ENCODE measurements at places on chromosomes 1 and 21.

DNA sequence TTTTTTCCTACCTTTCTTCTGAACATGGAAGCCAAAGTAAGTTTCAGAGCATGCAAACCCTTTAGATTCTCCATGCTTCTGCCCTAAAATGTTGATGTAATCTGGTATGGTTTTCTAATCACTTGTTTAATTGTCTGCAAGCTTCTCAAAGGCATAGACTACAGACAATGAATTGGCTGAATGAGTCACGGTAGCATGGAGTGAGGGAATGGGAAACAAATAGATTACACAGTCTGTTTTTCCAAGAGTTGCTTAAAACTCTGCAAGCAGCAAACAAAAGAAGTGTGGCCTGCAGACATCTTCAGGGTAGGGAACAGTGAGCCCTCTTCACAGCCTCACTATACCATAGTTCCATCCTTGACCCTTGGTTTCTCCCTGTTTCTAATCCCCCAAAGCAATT is 326.0 kb downstream of the BARHL2 start:
- DNase-seq = no peak

DNA sequence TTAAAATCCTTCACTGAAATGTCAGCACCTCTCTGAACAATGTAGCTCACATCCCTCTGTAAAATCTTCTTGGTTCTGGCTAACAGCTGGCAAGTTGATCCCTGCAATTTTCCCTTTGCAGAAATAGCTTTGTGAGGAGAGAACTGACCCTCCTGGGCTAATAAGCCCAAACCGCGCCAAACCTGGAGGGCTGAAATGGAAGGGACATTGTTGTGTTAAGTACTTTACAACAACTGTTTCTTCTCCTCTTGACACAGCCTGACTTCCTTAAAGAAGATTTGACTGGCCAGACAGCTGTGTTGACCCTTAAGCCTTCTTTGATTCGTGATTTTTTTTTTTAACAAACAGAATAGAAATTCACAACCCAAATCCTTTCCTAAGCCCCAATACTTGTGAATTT is 5.7 kb downstream of the LMX1A start:
- no peak for DNase-seq

DNA sequence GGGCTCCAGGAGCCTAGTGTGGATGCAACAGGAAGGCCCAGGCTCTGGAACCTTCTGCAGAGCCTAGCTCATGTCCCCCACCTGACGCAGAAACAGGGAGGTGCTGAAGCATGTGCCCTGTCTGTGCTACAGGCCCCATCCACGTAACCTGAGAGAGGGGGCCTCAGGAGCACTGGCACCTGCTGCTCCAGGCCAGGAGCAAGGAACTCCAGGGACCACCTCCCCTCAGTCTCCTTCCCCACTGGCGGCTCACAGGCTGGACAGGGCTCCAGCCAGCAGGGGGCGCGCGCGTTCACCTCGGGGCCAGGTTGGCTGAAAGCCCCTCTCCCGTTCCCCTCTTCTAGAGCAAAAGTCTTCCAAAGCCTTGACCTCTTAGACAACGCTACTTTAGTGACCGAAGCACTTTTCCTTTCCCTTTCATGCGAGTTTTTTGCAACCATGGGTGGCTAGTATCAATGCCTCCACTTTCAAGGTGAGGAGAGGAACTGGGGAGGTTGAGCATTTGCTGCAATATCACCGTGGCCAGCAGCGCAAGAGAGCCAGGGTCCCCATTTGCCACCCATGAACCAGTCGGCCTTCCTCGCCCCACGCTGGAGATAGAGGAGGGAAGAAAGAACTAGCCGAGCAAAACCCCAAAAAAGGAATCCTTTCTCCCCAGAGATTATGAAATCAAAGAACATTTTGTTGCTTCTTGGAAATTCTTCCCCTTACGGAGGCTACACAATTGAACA is 52.4 kb upstream of the GPR157 start:
- DNase-seq = peak; percentile 67

DNA sequence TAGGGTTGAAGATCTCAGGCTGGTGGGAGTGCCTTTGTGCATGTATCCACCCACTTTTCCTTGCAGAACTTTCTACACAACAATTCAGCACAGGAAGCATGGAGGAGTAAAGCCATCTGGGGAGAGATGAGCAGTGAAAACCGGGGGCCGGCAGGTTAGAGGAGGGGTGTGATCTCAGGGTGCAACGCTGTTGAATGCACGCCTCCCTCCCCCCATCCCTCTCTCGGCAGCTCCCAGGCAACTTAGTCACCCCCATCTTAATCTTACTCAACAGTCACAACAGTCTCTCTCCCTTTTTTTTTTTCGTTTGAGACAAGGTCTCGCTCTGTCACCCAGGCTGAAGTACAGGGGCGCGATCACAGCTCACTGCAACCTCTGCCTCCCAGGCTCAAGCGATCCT is 16.6 kb upstream of the ABCG1 start:
- no peak for DNase-seq

DNA sequence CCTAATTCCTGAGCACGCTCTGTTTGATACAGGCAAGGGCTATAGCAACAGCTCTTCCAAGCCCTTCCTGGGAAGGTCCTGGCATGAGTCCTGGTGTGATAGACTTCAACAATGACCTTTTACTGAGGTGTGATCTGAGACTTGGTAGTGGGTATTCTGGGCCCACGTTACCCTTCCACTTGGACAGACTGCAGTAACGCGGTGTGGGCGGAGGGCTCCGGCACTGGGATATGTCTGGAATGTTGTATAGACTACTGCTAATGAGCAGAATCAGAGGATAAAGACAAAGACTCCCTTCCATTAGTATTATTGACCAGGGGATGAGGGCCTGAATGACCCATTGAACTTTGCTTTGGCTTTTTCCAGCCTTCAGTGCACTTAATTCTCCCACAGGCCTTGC is 262.3 kb downstream of the RWDD3 start:
- DNase-seq = no peak

GRCh38 chr1:106962591-106962990 is 93.9 kb upstream of the PRMT6 start:
- DNase-seq = no peak

GRCh38 chr1:160544647-160545046 is 21.6 kb upstream of the SLAMF6 start:
- peak; percentile 19 for DNase-seq

DNA sequence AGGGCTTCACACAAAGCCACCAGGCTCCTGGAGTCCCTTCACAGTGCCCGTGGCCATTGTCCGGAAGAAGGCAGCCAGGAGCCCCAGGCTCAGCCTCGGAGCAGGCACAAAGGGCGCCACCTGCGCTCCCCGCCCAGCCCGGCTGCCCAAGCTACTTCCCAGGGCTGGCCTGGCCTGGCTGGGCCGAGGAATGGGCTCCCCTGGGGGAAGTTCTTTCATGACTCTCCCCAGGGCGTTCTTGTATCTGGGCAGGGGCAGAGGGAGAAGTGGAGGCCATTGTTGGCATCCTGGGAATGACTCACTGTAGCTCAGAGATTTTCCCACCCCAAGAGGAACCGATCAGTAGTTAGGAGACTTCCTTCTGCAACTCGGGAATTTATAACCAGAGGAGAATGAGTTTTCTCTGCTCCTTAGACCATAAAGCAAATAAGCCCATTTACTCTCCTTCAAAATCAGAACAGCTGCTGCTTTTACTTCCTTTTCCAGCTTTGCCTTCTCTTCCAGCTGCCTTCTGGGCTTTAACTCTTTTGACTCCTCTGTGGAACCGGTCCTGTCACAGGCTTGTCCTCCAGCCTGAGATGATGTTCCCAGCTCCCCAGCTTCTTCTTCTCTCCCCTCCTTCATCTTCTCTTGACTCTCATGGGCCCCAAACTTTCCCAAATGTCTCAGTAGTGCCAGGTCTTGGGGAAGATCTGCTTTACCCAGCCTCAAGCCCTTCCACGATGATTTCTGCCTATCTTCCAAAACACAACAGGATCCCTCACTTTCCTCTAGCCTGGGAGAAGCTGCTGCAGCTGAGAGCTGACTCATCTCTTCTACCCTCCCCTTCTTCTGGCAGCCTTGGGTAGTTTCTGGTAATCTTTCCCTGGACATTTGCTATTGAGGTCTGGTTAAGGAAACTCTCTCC is 118.7 kb upstream of the CD34 start:
- DNase-seq = no peak

GRCh38 chr1:115505148-115505571 is 136.6 kb upstream of the VANGL1 start:
- no peak for DNase-seq

GRCh38 chr1:21641967-21642739 is 27.0 kb downstream of the RAP1GAP start:
- DNase-seq = no peak

DNA sequence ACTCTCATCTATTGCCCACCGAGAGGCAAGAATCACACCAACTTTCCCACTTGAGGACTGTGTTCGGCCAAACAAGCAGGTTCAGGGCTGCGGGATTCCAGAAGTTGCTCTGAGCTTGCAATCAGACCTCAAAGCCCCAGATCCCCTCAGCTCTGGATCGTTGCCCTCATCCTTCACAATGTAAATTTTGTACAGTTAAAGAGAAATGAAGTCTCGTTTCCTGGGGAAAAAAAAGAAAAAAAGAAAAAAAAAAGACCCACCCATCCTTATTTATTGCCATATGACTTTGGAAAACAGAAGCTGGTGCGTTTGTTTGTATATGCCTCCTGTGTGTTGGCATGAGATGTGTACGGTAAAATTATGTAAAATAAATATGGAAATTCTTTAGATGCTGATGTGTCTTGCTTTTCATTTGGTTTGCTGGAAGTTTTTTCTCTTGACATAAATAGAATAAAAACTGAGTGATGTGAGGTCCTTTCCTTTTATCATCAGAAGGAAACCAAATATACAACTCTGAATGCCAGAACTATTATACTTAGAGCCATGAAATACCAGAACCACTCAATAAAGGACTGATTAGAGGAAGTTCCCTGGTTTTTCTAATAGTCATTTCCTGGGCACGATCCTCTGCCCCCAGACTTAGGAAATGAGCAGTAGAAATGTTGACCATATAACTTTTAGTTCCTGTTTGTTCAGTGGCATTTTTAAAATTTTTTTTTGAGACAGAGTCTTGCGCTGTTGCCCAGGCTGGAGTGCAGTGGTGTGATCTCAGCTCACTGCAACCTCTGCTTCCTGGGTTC is 48.7 kb downstream of the LHX4 start:
- DNase-seq = no peak

- DNase-seq = no peak
Observed at GRCh38 chr1:180675586-180675985, 43.8 kb downstream of the XPR1 start.

GRCh38 chr1:193211539-193211938 is 25.1 kb upstream of the B3GALT2 start:
- DNase-seq = no peak

DNA sequence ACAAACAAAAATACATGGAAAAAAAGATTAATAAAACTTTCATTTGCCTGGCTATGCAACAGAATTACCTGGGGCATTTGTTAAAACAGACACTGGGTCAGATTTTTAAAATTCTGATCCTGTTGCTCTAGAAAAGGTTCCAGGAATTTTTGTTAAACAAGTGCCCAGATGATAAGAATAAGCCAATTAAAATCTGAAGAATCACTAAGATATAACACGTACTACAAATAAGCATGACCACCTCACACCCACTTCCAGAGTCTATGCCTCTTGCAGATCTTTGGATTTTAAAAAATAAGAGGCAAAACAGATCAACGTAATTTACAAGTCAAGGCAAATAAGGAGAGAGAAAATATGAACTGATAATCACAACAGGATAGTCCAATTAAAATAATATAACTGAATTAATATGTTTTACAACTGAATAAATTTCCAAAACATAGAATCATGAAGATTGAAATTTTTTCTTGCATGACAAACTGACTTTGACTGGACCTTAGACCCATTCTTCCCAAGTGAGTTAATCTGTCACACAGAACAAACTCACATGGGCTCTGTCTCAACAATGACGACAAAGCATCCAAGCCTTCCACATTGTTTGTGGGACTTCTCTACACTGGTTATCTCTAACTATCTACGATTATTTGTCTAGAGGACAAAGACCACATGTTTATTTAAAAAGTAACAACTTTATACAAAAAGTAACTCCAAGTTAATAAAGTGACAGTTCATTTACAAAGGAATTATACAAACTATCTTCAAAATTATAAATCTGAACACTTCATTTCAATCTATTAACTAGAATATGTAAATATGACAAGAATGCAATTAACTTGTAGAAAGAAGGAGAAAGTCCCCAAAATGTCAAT is 56.9 kb downstream of the COP1 start:
- DNase-seq = no peak

DNA sequence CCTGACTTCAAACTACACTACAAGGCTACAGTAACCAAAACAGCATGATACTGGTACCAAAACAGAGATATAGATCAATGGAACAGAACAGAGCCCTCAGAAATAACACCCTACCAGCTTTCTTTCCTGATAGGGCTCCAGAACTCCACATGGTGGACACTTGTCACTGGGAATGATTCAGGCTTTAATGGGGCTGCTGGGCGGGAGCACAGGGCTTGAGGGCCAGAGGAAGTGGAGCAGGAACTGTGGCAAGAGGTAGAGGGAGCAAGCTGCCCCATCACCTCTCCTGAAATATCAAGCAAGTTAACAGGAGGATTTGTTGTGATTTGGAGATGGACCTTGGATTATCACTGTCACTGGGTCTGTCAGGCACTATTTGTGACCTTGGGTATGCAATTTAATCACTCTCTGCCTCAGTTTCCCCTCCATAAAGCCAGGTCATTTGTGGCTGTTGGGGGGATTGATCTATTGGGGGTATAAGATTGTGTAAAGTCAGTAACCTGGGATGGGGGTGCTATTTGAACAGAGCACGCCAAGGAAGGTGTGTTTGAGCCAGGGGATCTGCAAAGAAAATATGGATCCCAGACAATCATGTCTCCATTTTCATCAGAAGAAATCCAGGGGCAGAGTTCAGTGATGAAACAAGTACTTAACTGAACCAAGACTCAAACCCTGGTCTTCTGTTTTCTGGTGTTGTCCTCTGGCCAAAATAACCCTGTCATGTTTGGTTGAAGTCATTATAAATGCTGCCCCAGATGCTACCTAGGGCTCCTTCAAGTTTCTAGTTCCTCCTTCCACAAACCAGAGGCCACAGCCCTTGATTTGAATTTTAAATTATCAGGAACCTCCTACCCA is 25.2 kb downstream of the ETS2 start:
- no peak for DNase-seq

DNA sequence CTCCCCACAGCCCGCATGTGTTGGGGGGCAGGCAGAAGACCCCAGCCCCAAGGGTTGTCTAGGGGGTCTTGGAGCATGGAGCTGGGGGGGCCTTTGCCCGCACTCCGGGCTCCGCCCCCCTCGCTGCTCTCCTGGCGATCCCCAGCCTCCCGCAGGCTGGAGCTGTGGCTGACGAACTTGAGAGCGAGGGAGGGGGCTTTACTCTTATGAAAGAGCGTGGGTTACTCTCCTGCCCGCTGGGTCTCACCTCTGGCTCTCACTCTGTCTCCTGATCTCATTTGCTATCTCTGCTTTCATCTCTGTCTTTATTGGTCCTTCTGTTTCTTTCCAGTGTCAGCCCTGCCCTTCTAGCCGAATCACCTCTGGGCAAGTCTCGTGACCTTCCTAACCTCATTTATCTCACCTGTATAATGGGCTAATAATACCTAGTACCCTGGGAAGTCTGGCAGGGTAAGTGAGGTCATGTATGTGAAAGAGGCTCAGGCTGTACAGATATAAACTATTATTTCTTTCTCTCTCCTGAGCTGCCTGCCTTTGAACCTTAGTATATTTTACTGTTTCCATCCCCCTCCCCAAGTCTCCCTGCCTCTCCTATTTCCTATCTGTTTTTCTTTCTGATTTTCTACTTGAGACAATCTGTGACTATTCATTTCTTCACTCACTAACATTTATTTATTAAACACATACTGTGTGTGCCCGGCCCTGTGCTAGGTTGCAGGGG is 731 bp downstream of the EFNA4 start:
- DNase-seq = no peak

Measured in stimulated activated naive CD4-positive, alpha-beta T cell (primary cell).